ENCODE measurements at places on chromosomes 13 and 19.

DNA sequence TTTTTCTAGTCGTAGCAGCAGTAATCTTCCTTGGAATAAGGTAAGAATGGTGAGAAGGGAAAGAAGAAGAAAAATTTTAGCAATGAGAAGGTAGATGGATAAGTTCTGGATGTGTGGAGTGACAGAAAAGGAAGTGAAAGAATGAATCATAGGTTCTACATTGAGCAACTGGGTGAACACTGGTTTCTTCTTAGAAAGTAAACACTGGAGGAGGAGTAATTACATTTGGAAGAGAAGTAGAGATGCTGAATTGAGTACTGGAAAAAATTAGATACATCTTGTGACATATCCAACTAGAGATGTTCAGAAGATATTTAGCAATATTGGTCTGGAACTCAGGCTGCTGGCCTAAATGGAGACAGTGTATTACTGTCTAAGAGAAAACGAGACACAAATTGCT is 148.5 kb downstream of the GPC5 start:
- no peak for DNase-seq

GRCh38 chr13:95426631-95427030 is 125.4 kb upstream of the ABCC4 start:
- no peak for DNase-seq

DNA sequence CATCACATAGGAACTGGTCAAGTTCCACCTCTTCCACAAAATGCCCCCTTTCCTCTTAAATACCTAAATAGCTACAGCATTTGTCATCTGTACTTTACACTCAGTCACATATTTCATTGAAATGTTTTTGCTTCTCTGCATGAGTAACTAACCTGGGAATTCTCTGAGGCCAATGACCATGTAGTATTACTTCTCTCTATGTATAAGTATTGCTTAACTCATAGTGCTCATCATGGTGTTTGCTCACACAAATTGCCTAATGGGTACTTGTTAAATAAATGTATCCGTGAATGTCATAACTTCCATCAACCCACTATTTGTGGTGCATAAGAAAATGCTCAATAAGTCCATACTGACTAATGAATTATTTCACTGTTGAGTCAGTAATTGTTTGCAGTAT is 115.5 kb downstream of the FGF14 start:
- peak; percentile 97 for DNase-seq

GRCh38 chr19:13796301-13797057 is 1.2 kb downstream of the ZSWIM4 start:
- DNase-seq: peak; percentile 72

- no peak for DNase-seq
Measured at GRCh38 chr13:50636007-50636704, 207.3 kb downstream of the DLEU7 start.

DNA sequence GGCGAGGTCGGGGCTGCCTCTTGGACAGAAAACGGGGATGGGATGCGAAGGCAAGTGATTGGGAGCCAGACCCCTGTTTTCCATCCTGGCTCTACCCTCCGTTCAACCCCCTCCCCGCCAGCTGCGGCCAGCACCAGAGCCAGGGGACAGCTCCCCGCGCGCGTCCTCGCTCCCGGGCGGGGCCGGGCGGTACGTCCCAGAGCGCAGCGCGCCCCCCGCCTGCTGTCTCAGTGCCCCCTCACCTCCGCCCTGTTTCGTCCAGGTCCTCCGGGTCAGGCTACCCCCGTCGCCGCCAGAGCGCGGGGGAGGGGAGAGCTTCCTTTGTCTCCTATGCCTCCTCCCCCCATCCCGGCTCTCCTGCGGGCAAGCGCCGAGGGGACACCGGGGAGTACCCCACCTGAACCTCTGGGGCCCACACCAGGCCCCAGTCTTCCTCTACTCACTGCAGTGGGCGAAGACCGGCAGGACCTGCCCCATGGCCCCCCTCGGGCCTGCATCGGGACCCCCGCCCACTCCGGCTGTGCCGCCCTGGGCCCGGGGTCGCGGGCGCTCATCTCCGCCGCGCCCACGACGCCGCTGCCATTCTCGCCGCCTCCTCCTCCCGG is 396 bp downstream of the RTN2 start:
- DNase-seq: no peak

DNA sequence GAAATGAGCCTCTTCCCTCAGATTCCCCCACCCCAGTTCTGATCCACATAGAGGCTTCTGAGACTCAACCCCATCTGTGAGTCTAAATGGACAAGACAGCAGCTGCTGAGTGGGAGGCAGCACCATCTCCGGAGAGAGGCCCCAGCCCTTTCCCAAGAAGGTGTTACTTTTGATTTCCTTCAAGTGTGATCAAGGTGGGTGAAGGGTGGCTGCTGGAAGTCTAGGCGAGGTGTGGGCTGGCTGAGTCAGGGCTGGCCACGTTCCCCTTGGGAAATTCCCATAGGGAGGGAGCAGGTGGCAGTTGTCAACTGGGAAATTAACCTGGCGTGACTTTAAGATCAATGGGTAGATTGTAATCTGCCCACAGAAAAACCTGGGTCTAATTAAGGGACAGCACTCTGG is 148.0 kb downstream of the FOXO1 start:
- no peak for DNase-seq

DNA sequence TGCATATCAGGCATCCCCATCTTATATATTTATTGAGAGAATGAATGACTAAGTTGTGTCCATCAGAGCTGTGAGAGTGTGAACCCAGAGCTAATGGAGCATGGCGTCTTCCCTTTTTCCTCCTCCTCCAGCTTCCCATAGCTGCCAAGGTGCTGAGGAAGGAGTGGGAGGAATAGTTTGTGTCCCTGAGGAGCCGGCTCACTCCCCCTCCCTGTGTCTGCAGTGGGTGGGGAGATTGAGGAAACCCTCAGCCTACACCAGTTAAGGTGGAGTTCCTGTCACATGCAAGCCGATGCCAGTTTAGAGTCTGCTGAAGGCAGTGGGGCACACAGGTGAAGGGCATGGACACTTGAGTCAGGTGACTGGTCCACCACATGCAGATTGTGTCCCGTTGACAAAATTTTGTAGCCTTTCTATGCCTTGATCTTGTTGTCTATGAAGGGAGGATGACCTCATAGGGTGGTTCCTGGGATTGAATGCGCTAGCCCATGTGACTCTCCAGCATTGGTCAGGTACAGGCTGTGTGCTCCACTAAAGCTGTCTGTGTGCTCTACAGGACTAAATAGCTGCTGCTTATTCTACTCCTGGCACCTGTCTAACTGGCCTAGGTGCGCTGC is 47.6 kb upstream of the GPI start:
- no peak for DNase-seq

DNA sequence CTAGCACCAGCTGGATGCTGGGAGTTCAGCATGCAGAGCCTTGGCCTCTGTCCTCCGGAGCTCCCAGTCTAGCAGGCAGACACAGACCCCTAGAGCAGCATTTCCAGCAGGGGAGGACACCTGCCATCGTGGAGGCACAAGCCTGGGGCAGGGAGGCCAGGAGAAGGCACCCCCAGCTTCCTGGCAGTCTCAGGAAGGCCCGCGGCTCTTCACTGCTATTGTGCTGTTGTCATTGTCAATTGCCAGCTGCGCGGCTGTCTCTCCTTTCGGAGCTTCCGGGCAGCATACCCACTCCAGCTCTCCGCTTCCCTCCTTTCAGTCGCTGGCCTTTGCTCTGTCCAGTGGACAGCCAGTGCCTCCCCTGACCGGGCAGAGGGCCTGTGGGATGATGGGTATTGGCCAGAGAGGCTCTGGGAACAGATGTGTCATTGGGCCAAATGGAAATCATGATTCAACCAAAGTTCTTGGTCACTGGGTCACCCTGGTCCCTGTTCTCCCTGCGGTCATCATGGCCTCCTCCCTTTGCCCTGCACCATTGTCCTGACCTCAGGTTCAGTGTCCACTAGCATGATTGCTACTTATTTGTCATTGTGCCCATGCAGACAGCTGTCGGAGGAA is 93.0 kb downstream of the SLC7A1 start:
- DNase-seq: no peak

GRCh38 chr19:38412961-38413360 is 10.1 kb downstream of the FAM98C start:
- no peak for DNase-seq
